ENCODE measurements at places on chromosomes 3 and 15.

DNA sequence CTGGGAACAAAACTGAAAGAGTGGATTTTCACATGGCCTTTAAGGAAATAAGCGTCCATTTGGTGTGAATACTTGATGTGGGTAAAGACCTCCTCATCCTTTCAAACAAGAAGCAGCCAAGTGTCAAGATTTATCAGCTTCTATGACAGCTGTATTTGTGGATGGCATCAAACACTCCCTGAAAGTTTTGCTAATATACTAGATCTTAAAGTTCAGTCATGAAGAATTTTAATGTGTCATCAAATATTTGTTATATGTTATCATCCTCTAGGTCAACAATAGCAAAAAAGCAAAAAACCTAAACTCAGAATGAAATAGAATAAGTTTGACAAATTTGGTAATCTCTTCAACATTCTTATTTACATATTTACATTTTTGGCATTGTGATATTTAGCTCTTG, 29.1 kb upstream of the LYSMD4 start:
- no peak for DNase-seq

- no peak for DNase-seq
These were observed 84.5 kb downstream of the ATP2B2 start for GRCh38 chr3:10420745-10421475.

GRCh38 chr15:48384616-48385015, 53.4 kb downstream of the DUT start:
- DNase-seq, result no peak

DNA sequence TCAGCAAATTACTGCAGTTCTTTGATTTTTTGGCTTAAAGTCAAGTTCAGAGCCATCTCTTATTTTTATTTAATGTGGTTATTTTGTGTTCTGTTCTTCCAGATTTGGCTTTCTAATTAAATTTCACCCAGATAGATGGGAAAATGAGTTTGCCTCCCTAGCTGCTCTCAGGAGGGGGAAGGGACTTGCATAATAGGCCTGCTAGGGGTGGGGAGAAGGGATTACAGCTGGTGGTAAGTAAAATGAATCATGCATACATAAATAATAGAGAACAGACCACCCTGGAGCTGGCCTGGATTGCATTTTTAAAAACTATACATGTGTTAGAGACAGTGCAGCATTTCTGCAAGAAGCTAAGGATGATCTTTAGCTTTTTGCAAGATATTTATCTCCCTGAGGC, 3.9 kb upstream of the PXYLP1 start:
- DNase-seq, result no peak

GRCh38 chr3:60758831-60759230, 492.4 kb downstream of the FHIT start:
- DNase-seq, result no peak

- DNase-seq, result no peak
These were observed 300.5 kb upstream of the LRRFIP2 start for GRCh38 chr3:37474901-37475331.

GRCh38 chr3:141333836-141334626, 34.3 kb upstream of the ZBTB38 start:
- no peak for DNase-seq

DNA sequence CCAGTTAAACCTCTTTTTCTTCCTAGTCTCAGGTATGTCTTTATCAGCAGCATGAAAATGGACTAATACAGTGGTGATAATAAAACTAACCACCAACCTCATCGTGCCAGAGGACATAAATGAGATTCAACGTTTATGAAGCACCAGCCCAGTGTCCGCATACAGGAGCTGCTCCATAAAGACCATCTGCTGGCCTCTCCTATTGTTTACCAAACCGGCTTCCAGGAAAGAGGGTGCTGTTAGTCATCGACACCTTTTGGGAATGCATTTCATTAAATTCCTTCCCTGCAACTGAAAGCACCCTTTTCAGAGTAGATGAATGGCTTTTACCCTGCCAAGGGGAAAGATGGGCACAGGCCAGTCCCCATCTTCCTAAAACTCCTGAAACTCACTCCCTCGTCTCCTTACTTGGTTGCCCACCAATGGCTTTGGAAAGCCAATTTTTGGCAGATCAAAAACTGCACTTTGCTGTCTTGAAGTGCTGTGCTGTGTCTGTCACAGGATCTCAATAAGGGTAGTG, 122.1 kb downstream of the AQP9 start:
- no peak for DNase-seq

DNA sequence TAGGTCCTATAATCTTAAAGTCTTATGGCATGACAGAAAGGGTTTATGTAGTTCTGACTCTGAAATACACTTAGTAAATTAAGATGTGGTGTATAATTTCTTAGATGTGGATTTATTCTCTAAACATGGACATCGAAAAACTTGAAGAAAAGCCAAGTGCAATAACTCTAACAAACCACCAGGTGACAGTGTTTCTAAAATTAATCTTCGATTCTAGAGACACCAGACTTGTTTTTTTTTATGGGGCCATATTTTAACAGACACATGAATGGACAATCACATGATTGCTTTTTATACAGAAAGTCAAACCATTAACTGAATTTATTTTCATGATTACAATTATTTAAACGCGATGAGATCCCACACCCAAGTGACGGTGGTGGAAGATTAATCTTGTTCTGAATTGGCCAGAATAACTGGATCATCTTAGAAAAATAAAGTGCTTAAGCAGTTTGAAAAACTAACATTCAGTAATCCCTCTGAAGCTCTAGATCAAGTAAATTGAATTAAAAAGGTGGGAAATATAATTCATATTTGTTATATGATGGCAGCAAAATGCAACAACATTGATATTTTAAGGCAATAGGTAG, 305.1 kb downstream of the LSAMP start:
- DNase-seq, result no peak

- DNase-seq, result peak; percentile 79
These were observed 83.1 kb downstream of the DNAJB8 start for GRCh38 chr3:128383316-128384235.

GRCh38 chr3:19947549-19948225, 790 bp downstream of the RAB5A start:
- DNase-seq, result no peak

DNA sequence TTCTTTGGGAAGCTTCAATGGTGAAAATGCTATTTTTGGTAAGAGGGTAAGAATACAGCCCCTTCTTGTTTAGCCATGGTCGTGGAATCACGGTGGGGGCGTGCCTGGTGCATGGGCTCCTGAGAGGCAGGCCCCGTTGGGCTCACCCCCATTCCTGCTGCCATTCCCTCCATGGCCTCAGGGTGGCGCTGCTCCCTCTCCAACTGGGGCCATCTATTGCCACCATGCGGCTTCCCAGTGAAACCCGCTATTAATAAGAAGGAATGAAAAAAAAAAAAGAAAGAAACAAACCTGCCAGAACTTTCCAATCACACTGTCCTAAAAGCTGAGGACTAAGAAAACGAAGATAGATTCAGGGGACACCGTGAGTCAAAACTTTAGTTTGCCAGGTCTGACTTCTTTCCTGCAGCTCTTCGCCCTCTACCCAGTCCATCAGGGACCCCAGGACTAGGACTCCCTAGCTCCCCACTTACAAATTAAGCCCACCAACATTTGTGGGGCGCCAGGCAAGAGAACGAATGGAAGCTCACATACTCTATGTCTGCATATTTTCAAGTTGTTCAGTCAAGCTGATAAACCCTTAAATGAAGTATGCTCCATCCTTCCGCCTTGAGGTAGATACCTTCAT, 30.6 kb upstream of the ABHD2 start:
- peak; percentile 44 for DNase-seq

DNA sequence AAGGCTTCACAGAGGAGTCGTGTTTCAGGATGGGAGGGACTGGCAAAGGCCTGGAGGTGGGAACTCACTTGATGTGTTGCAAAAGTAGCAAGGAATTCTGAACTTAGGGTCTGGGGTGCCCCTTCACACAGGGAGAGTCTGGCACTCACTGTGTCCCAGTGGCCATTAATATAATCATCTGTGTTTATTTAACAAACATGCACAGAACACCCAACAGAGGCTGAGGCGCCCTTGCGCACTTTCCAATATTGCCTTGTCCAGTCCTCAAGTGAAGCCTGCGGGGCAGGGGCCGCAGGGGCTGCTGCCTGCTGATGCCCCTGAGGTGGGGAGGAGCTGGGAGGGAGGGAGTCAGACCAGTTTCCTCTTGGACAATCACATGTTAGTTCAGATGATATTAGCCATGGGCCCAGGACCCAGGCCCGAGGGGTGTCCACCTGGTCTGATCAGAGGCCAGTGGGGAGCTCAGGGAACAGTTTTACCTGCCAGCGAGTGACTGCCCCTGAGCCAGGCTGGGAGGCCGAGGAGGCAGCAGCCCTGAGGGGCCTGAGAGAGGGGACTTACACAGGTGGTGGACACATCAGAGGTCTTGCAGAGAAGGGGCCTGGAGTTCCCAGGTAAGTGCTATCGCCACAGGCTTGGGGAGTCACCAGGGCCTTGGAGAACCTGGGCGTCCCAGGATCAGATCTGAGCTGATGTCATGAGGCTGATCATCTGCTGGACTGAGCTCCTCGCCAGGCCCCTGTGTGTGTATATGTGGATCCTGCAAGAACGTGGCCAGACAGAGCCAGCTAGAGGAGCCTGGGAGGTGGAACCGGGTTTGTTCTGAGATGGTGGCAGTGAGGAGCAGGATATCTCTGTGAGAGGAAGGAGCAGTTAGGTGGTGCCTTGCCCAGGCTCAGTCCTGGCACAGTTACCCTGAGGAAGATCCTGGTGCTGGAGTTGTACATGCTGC, 13.8 kb upstream of the TXNRD3 start:
- DNase-seq, result no peak

- DNase-seq, result no peak
These were observed 120.7 kb upstream of the TOPAZ1 start for GRCh38 chr3:44120721-44121582.

DNA sequence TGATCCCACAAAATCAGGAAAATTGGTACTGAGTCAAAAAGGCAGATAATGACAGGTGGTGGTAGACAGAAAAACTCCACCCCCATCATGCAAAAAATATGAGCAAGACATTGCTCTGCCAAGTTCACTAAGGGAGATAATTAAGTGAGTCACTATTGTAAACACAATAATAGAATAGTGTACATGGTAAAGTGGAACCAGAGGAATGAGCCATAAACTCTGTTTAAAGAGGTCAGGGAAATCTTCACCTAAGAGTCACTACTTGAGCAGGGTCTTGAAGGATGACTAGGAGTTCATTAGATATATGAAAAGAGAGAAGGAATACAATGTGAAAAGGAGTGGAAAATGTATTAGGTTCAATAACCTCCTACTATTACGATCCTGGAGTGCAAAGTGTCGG, 213.4 kb upstream of the PEX5L start:
- DNase-seq, result no peak

GRCh38 chr15:69224383-69224782, 63.9 kb downstream of the GLCE start:
- DNase-seq, result no peak

DNA sequence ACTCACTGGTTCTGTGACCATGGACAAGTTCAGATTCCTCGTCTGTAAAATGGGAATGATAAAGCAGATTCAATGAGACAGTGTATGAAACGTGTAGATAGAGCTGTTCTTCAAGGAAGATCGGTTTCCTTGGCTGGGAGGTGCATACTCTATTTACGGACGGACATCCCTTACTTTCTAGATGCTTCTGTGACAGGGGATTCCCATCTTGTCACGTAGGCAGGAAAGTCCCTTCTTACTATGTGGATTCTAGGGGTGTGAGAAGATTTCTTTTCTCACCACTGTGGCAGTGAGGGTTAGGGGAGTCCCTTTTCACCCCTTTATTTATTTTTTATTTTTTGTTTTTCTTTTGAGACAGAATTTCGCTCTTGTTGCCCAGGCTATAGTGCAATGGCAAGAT, 180.9 kb upstream of the TBL1XR1 start:
- no peak for DNase-seq

GRCh38 chr3:107430996-107431245, 53.7 kb downstream of the CCDC54 start:
- DNase-seq, result peak; percentile 17

DNA sequence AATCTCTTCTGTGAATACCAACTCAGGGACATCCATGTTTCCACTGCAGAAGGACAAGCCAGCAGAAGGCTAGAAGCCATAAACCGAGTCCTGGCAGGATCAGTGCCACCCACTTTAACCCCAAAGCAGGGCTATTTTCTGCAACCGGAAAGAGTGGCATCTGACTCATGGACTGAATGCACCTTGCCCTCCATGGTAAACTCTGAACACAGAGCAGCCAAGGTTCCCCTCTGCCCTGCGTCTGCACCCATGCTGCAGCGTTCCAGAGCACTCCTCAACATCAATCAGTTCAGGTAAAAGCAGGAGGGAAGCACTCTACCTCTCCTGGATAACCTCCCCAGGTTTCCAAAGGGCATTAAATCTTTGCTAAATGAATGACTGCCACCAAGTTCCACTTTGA, 801 bp upstream of the NGRN start:
- DNase-seq, result no peak

- DNase-seq, result no peak
These were observed 87.6 kb upstream of the MYZAP start for GRCh38 chr15:57503911-57504598.

- DNase-seq, result no peak
These were observed 42.6 kb downstream of the WHAMM start for GRCh38 chr15:82851981-82852511.

- no peak for DNase-seq
These were observed 402.8 kb upstream of the RARB start for GRCh38 chr3:25025236-25025635.

DNA sequence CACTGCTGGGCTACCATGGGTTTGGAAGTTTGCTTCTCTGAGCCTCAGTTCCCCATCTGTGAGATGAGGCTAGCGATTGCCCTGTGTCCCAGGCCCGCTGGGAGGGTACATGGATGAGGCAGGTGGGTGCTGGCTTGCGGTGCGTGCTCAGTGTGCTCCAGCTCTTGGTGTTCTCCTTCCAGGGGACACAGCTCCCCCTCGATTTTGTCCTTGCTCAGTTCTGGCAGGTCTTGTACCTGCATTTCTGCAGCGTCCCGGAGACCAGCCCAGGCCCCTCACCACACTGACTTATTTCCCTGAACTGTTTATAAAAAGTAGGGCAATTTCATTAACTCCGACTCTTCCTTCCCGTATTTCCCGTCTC, 95.4 kb downstream of the TBC1D2B start:
- DNase-seq, result no peak

DNA sequence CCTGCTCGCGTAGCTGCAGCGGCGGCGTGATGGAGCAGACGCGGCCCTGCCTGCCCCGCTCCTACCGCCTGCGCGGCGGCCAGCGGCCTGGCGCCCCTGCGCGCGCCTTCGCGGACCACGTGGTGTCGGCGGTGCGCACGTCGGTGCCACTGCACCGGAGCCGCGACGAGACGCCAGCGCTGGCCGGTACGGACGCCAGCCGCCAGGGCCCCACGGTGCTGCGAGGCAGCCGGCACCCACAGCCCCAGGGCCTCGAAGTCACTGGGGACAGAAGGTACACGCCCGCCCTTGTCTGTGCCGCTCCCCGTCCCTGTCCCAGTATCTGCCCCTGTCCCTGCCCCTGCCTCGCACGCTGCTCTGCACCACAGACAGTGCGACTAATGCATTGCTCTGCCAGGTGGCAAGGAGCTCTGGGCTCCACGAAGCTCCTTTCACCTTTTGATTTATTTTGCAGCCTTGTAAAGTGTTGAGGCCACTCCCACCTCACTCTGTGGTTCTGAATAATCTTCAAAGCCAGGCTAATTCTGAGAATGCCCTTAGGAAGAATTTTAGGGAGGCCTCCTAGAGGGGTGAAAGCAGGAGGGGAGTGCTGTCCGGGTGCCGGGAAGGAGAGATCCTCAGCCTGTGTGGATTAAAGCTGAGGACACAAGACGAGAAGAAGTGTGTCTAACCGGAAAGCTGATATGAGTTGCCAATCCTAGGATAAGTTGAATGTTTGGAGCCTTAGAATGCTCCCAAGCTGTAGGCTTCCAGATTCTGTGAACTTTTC, 100.0 kb downstream of the THSD4 start:
- DNase-seq, result no peak

GRCh38 chr15:98035134-98035533, 74.6 kb downstream of the ARRDC4 start:
- DNase-seq, result no peak

All from 8988T (cell line).